ENCODE measurements at places on chromosomes 12 and 14.

DNA sequence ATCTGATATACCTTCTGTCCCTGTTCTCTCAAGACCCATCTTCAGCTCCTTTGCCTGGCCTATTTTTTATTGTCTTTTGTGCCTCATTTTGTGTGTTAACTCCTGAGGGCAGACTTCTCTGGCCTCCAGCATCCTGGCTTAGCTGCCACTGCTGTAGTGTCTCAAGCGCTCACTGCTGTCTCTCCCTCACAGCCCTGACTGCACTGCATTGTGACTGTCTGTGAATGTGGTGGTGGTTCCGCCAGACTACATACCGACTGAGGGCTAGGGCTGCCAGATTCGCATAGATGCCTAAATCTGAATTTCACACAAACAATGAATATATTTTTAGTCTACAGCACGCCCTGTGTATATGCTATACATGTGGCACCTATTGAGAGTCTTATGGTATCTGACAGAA, 1088.9 kb upstream of the TMEM132C start:
- DNase-seq: no peak

- DNase-seq: no peak
These were observed 235.9 kb downstream of the ERC1 start for GRCh38 chr12:1226951-1227350.

GRCh38 chr12:92938018-92938417, 8.9 kb upstream of the EEA1 start:
- DNase-seq: no peak

- no peak for DNase-seq
These were observed 4.2 kb upstream of the TNS2 start for GRCh38 chr12:53045696-53046045.

- DNase-seq: no peak
These were observed 448.3 kb downstream of the PCNX1 start for GRCh38 chr14:71355324-71356201.

DNA sequence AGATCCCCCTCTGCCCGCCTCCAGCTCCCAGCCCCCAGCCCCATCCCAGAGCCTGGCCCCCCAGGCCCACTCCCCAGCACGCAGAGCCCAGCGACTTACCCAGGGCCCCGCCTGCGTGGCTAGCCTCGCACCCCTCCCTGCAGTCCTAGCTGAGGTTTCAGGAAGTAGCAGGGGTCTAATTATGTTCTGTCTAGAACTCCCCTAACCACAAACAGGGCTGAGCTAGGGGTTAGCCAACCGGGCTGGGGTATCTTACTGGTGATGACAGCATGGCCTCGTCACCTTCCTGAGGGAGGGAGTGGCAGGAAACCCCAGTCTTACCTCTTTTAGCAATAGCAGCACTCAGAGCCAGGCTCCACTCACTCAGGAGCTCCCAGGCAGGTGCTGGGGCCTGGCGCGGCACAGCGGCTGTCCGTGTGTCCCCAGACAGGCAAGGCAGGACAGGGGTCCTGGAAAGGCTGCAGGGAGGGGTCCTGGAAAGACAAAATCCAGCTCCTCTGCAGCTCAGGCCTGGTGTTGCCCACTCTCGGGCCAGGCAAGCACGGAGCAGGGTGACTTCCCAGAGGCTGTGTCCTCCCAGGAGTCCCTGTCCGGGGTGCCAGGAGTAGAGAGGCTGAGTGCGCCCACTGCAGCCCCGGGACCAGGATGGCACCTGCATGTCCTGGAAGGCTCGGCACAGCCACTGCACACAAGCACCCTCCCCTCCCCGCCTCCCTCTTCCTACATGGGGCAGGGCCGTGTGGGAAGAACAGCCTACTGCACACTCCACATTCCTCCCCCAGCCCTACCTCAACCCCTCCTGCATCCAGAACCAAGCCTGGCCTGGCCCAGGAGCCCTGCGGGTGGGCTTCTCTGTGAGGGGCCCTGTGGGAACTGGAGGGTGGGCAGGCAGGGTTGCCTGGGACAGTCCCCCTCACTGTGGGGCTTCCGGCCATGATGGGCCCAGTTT, at the start of gene GPR132:
TSS of gene GPR132 (minus strand) at position 151 of the 949 bp plus-strand sequence. CDS start 10,010 bp downstream, outside the sequence.
- DNase-seq: no peak

DNA sequence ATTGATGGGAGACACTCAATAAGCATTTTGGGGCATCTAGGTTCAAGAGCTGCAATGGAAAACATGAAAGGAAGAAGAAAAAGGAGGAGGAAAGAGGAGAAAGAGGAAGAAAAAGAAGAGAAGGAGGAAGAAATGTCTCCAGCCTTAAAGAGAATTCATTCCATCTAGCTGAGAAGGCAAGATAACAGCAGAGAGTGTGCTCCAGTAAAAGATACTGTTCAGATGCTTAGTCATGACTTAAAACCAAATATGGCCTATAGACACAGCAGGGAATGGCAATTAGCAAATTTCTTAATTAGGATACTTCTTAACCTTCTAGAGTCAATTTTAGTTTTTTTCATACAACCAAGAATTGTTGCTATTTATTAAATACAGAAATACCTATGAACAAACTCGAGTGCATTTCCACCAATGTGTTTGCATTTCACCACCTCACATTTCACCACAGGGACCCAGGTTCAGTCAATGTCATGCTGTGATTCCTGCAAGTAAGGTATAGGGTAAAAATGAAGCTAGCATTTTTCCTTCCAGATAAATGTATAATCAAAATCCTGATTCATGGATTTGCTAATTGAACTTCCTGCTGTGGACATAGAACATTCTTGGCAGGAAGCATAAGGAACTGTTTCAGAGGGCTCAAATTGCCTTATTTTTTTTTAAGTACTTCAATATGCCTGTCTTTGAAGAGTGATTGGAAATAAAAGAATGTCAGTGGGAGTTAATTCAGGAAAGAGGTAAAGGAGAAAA, 177.8 kb downstream of the RPS29 start:
- no peak for DNase-seq
